CD8-positive, alpha-beta memory T cell (primary cell): ENCODE measurements at places on chromosomes 6 and 20. TPM values are rescaled to one million over a fixed set of nuclear protein-coding genes. Genes with fewer than 3 reads are reported as not detected.

Gene MAPK13
- 77.3 TPM for total RNA-seq

Gene MMP24
- total RNA-seq = 0.07 TPM

Gene MAFB
- 1.7 TPM for total RNA-seq

Gene CLPSL1
- not detected for total RNA-seq

Gene HLA-DQB2
- 0.97 TPM for total RNA-seq

Gene PRDM1
- 90.7 TPM for total RNA-seq

Gene GTSF1L
- total RNA-seq = not detected

Gene SOX18
- total RNA-seq = not detected

Gene CAGE1
- not detected for total RNA-seq

Gene BPI
- not detected for total RNA-seq

Gene RIPOR2
- 58.2 TPM for total RNA-seq

Gene VSX1
- not detected for total RNA-seq

Gene SLPI
- total RNA-seq = not detected

Gene RUNX2
- 25.8 TPM for total RNA-seq

Gene TOP1
- 103 TPM for total RNA-seq

Gene COL9A3
- total RNA-seq = not detected

Gene FGD2
- total RNA-seq = 1.3 TPM

Gene CALHM6
- total RNA-seq = 1.7 TPM

Gene ZSCAN16
- total RNA-seq = 5.8 TPM

Gene RAMACL
- total RNA-seq = 0.13 TPM

Gene MCCD1
- total RNA-seq = not detected

Gene OTOR
- total RNA-seq = not detected

Gene HMGCLL1
- not detected for total RNA-seq

Gene SPTLC3
- not detected for total RNA-seq

Gene CDYL
- 32.2 TPM for total RNA-seq
